SK-MEL-5 (cell line): ENCODE measurements at places on chromosomes 5 and 9.

DNA sequence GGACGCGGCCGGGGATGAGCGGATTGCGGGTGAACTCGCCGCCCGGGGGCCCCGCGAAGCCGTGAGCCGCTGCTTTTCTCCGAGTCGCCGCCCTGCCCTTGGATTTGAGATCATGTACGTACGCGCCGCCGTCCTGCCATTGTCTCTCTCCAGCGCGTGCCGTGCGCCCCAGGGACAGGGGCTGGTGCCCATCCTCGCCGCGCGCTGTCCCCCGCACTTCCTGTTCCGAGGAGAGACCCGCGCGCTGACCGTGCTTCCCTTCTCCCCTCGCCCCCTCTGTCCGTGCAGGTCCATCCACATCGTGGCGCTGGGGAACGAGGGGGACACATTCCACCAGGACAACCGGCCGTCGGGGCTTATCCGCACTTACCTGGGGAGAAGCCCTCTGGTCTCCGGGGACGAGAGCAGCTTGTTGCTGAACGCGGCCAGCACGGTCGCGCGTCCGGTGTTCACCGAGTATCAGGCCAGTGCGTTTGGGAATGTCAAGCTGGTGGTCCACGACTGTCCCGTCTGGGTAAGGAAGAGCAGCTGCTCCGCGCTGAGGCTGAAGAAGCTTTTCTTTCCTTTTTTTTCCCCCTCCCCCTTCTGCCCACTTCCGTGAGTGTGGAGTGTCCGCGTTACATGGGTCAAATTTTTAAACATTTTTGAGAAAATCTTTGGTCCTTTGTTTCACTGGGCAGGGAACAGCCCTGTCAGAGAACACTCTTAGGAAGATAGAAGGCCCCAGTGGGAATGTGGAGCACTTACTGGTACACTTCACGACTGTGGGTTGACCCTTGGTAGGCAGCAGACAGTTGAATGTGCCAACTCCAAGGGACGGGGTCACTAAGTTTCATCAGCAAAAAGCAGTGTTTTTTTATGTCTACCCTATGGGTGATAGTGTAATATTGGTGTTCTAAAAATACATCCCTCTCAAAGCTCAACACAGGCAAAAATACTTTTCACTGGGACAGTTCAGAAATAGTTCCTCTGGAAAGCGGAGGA, 727 bp downstream of the RHOBTB3 start:
- peak; percentile 31 for DNase-seq

- DNase-seq, result no peak
Observed at GRCh38 chr5:148831590-148832565, 5.5 kb downstream of the ADRB2 start.

DNA sequence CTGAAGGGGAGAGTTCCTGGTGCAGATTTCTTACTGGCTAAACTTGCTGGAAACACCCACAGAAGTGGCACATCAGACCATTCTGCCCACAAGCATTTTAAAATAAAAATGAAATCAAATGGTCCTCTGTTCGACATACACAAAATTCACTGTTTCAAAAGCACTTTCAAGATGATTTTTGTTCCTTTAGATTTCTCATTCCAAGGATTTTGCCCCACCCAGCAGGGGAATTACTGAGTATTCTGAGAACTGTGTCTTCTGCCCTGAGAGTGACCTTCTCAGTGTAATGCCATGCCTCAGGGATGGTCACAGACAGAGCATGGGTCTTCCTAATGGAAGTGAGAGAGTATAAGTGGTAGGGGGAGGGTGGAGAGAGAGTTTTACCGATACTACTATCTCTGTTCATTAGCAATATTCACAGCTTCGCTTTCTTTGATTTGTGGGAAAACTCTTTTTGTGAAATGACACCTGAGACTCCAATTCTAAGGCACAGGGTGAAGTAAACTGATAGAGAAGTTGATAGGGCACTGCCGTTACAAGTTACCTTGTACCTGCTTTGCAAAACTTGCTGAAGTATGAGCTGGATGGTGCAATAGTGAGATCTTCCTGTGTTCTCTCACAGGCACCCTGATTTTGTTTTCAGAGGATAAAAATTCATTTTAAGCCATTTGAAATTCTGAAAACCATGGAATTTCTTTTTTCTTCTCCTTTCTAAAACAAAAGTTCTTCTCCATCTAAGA, 95.8 kb upstream of the CD180 start:
- no peak for DNase-seq

DNA sequence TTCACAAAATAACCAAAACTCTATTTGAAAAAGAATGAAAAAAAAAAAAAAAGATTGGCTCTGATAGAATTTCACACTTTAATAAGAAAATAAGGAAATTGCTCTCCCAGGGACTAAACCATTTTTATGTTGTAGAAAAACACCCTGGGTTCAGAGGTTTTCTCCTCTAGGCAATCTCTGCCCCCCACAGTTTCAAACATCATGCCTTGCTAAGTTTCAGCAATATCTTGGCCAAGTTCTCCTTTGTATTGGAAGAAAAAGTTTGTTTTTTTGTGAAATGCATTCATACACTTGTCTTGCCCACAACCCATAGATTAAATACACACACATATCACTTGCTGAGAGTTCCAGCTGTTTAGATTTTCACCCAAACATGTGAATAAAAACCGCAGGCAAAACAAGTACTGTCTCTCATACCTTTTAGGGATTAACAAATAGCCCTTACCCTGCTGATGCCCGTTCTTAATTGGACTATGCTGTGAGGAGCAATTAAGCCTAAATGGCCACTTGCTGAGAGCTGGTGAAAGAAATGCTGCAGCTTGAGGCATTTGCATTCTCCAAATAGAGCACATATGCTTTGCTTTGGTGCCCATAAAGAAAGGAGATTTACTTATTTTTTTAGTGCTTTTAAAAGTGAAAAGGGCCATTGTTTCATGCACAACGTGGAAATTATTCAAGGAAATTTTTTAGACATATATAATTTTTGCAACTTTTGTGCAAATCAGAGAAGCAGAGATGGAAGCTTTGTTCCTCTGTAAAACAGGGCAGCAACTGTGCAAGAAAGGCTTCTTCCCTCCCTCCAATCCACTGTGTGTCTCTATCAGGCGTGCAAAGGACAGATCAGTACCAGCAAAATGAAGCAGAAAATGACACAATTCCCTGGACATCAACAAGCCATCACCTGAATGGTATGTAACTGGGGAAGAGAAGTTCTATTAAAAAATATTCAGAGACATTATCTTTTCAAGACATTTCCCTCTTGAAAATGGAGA, 262.4 kb upstream of the KIF2A start:
- no peak for DNase-seq

DNA sequence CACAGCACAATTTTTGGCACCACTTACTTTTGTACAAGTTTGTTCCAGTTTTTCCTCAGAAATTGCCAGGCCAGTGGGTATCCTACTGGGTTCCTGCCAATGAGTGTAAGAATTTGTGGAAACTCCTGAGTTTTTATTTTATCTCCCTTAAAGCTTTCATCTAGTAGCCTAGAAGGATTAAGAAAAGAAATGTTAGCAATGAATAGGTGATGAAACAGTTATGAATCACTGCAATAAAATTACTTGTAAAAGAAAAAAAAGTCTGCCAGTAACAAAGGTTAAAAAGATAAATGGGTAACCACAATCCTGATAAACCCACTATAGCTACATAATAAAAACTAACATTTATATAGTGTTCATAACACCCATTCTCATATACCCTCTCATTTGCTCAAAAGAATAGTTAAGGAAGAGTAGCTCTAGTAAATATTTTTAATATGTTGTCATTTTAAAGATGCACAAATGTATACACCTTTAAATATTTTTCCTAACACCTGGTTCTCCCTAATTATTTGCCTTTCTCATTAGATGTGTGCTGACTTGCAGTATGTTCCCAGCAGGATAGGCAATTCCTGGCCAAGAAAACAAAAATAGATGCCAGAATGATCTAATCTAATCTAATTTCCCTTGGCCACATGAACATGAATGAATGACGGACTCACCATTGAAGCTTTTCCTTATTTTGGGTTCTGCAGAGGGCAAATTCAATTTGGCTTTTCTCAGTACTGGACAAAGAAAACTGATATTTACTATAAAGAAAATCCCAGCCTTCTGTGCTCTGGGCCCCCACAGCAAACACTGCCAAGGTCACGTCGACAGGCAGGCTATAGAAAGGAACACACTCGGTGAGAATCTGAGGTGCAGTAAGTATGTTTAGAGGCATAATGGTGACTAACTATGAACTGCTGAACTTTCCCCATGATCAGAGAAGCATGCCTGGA, 26.4 kb downstream of the ERAP1 start:
- DNase-seq, result no peak

DNA sequence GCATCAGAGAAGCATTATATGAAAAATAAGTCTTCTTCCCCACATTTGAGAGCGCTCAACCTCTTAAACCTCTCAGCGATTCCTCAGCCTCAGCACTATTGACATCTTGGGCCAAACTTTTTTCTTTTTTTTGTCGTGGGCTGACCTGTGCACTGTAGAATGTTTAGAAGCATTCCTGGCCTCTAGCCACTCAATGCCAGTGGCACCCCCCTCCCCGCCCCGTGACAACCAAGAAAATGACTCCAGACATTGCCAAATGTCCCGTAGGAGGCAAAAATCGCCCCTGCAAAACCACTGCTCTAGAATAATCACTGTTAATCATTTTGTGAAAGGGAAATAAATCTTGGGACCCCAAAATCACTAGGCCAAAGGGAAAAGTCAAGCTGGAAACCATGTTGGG, 129.1 kb upstream of the BOD1 start:
- no peak for DNase-seq

- peak; percentile 44 for DNase-seq
Observed at GRCh38 chr9:136901516-136902258, 15.4 kb downstream of the TRAF2 start.

DNA sequence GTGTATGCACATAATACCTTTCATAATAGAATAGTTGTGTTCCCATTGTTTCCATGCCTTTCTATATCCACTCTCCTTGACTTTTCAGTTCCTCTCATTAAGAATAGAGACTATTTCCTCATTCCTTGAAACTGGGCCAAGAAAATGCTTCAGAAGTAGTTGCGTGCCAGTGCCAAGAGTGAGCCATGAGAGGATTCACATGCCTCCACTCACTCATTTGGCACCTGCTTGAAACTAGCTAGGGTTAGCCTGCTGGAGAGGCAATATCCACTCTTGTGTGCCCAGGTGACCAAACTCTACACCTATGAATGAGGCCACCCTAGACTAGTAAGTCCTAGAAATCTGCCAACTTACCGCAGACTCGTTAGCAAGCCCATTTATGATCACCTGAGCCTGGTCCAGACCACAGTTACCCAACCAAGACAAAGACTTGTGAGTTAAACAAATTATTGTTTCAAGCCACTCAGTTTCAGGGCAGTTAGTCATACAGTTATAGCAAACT, 276.3 kb downstream of the EPB41L4A start:
- DNase-seq, result no peak

GRCh38 chr9:136732444-136733178, 10.1 kb downstream of the LCN10 start:
- no peak for DNase-seq

- no peak for DNase-seq
Observed at GRCh38 chr5:83488821-83489220, 17.3 kb downstream of the VCAN start.

DNA sequence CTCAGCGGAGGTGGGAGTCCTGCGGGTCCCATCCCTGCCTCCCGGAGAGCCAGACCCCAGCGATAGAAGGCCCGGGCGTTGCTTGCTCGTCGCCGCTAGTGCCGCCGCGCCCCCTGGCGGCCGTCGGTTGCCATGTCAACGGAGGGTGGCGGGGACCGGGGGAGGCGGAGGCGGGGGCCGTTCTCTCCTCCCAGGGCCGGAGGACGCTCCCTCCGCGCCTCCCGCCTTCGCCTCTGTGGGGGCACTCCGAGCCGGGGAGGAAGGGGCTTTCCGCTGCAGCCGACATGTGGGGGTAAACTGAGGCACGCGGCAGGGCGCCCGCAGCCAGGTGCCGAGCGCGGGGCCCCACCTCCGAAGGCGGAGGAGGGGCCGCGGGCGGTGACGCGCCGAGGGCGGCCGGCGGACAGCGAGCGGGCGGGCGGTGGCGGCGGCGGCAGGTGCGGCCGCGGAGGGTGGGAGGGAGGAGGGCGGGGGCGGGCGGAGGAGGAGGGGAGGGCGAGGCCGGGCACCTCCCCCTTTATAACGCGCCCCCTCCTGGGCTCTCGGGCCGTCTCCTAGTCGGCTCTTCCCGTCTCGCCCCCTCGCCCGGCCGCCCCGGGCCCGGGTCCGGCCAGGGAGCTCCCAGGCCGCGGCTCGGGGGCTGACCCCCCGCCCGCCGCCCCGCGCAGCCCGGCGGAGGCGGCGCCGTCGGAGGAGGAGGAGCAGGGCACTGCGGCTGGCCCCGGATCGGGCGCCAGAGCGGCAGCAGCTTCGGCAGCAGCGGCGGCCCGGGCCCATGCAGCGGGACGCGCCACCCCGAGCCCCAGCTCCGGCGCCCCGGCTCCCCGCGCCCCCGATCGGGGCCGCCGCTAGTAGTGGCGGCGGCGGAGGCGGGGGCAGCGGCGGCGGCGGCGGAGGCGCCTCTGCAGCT, 556 bp upstream of the CDK9 start:
- peak; percentile 79 for DNase-seq

DNA sequence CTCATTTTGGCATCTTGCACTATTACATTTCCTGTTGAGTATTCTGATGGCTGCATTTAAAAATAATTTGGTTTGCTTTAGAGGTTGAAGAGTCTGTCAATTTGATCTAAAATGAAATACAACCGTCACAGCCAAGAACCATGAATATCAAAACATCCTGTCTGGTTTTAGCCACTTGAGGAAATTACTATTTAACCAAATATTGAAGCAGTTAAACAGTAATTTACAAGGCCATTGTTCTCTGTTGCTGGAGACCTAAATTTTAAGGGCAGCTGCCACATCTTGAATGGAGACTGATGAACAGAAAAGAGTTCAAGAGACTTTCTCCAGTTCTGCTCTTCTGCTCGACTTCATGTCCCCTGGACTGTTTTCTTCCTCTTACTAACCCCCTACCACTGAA, 549.4 kb downstream of the LRRC70 start:
- DNase-seq, result no peak

- no peak for DNase-seq
Observed at GRCh38 chr5:96990102-96990501, 54.2 kb downstream of the LNPEP start.

DNA sequence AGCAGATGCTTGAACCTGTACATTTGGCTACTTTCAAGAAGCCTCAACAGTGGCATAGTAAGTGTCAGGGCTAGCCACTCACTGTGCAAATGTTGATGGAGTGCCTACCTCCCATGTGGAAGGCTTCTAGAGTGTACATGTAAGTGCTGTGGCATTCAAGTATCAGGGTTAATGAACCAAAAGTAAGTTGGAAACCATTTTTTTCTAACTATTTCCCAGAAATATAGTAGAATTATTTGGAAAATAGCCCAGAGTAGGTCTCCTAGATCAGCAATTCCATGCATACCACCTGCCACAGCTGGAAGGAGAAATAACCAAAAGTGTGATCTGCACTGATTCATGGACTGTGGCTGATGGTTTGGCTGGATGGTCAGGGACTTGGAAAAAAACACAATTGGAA, 53.3 kb downstream of the FOXD1 start:
- no peak for DNase-seq

GRCh38 chr9:26369093-26369492, 523.5 kb downstream of the CAAP1 start:
- DNase-seq, result no peak

- peak; percentile 24 for DNase-seq
Observed at GRCh38 chr9:70902171-70902570, 219.2 kb downstream of the TRPM3 start.

- no peak for DNase-seq
Observed at GRCh38 chr5:112634166-112634565, 103.5 kb upstream of the APC start.
